CMK (cell line): ENCODE measurements at places on chromosomes 11 and 22.

DNA sequence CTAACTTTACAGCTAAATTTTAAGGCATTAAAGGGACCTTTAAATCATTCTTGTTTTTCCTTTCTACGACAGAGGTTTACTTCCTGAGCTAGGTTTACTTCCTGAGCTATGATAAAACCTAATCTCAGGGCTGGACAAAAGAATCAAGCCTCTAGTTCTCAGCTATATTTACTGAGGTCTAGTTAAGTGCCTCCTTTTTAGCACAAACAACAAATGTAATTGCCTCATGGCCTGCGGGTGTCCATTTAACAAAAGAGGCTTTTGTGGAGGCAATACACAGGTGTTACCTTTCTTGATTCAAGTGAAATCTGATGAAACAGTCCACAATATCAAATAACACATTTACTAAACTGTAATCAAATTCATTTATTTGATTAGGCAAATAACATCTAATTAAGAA, 67.3 kb downstream of the IMMP1L start:
- DNase-seq: no peak

DNA sequence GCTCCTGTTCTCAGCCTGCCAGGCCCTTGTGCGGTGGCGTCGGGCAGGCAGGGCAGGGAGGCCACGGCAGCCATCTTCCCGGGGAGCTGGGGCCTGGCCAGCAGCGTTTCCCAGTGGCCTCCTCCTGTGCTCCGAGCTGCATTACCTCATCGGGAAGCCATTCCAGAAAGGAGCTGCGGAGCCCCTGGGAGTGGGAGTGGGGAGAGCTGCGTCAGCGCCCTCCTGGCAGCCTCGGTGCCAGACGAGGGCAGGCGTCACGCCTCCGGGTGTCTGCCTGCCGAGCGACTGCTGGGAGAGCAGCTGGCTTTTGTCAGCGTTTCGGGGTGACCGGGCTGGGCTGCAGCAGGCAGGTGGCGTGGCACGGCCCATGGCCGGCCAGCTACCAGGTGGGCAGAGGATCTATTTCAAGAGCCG, 30.9 kb upstream of the WNT7B start:
- DNase-seq: no peak

- no peak for DNase-seq
Measured at GRCh38 chr11:74524501-74524900, 31.0 kb upstream of the LIPT2 start.

- no peak for DNase-seq
Measured at GRCh38 chr11:29224739-29225384, 792.0 kb downstream of the KCNA4 start.

- DNase-seq: no peak
Measured at GRCh38 chr22:44547371-44547770, 49.3 kb upstream of the RTL6 start.

- DNase-seq: no peak
Measured at GRCh38 chr11:68581901-68582300, 102.4 kb upstream of the GAL start.

GRCh38 chr11:18013790-18014507, 1.1 kb upstream of the SERGEF start:
- DNase-seq: no peak

DNA sequence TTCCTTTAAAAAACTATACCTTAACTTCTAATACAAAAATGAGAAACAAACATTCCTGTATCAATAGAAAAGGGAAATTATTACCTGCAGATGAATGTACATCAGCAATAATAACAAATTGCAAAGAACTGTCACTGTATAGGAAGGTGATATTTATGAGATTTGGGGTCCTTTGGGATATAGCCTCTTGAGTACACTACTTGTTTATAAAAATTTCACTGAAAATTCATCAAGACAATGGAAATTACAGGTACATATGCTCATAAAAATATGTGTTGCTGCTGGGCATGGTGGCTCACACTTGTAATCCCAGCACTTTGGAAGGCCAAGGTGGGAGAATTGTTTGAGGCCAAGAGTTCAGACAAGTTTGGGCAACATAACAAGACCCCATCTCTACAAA, 34.0 kb upstream of the OR5P2 start:
- DNase-seq: no peak

GRCh38 chr11:36854875-36855274, 256.8 kb upstream of the RAG2 start:
- DNase-seq: no peak

GRCh38 chr11:43504316-43504950, 145.7 kb downstream of the TTC17 start:
- no peak for DNase-seq
